DMS153 (cell line): ENCODE measurements at places on chromosomes 6 and 20.

- no peak for DNase-seq
These were observed 49.3 kb upstream of the SRPK1 start for GRCh38 chr6:35970181-35970580.

- no peak for DNase-seq
These were observed 208.2 kb downstream of the THBS2 start for GRCh38 chr6:169045486-169045885.

DNA sequence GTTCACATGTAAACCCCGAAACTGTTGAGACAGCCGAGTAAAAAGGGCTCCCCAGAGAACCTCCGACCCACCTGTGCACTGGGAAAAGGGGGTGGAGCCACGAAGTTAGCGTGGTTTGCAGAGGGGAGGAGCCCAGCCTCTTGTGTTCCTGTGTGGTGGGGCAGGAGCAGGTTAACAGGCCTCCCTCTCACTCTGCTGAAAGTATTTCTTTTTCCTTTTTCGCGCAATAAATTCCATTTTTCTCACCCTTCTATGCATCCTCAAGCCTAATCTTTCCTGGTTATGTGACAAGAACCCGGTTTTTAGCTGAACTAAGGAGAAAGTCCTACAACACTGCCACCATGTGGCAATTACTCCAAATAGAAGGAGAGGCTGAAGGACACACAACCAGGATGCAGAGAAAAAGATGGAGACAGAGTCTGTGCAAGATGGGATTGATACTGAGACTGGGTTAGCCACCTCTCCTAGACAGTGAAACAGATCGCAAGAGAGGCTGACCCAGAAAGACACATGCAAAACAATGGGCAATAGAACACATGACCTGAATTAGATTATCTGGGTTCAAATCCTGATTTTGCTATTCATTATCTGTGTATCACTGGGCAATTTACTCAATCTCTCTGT lies 168.7 kb upstream of the PRSS16 start:
- DNase-seq: peak; percentile 54

- peak; percentile 90 for DNase-seq
These were observed 454.3 kb downstream of the BTBD3 start for GRCh38 chr20:12371990-12372389.

DNA sequence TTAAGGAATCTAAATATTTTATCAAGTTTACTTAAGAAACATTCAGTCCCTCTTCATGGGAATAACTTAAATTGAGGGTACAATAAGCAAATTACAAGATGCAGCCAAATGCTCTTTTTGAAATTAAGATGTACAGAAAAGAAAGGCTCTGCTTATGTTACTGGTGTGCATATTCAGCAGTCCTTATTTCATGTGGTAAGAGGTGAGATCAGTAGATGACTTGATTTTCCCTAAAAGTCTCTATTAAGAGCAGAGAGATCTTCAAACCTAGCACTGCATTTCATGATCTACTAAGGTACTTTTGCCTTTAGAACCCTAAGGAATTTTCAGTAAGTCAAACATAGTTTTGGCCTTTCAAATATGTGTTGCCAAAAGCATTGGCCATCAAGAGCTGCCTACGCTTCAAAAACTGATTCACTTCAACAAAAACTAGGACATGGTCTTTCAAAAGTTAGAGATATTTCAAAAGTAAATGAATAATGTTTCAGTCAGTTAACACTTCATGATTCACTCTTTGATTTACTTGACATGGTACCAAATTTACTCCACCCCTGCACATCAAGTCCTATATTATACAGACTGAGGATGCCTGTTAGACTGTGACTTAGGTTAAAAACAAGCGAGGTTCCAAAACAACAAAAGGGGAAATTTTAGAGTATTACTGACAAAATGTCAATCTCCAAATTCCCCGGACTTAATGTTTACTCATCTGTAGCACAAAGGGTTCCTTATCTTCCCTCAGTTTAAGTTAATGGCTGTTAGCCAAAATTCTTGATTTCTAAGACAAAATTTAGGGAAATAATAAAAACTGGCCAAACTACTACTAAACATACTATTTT lies 19.2 kb downstream of the C6orf62 start:
- DNase-seq: no peak

GRCh38 chr6:49556429-49556837 lies 6.0 kb downstream of the C6orf141 start:
- peak; percentile 89 for DNase-seq

GRCh38 chr20:4153661-4154238 lies 138.4 kb upstream of the RNF24 start:
- DNase-seq: no peak

GRCh38 chr6:167094820-167095637 lies 27.9 kb upstream of the CCR6 start:
- DNase-seq: no peak

GRCh38 chr6:141846639-141847038 lies 286.1 kb upstream of the GJE1 start:
- no peak for DNase-seq

GRCh38 chr6:116564921-116565872 lies 6.1 kb upstream of the RWDD1 start:
- DNase-seq: no peak

DNA sequence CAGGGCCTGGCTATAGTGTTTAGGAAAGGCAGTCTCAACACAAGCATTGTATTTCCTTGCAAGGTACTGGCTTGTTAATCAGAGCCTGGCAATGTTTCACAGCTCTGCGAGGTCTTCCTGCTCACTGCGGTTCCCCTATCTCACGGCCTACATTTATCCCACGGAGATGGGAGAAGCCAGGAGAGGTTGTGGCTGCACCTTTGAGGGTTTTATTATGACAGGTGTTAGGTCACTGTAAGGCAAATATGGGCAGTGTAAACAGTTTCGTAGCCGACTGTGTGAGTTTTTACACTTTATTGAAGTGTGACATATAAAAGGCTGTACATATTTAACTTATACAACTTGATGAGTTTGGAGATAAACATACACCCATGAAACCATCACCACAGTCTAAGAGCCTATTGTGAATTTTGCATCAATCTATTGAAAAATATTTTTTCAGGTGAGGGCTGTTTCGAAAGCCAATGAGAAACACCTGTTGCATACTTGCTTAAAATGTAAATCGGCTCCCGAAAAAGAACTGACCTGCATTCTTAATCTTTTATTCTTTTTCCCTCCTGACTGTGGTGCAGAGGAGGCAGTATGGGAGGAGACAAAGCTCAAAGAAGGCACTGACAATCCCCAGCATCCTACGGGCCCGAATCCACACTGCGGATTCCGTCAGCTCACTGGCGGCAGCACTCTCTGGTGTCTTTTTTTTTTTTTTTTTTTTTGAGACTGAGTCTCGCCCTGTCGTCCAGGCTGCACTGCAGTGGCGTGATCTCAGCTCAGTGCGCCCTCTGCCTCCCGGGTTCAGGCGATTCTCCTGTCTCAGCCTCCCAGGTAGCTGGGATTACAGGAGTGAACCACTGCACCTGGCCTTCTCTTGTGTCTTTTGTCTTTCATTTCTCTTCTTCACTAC lies 7.5 kb upstream of the RBM38 start:
- peak; percentile 60 for DNase-seq

DNA sequence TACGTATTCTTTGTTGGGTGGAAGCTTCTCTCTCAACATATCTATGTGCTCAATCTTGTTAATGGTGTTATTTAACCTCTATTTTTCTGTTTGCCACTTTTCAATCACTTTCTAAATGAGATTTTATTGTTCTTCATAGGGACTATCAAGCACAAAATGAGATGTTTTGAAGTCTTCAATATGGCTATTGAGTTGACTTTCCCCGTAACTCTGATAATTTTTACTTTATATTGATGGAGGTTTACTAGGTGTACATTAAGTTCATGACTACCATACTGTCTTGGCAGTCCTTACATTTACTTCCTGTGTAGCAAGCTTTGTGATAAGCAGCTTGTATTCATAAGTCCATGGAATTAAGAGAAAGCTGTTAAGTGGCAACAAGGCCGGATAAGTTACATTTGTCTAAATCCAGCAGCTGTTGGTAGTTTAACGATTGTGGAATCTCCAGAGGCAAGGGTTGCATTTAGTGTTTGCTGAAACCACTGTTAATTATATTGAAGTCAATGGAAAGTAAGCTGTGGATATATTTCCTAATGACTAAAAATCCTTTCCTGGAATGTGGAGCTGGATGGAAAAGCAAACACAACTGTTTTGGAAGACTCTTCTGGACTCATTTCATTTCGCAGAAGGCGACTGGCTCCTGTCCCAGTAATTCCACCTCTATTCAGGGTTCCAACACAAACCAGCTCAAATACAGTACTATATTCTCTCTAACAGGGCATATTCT lies 57.3 kb upstream of the SMIM29 start:
- no peak for DNase-seq

DNA sequence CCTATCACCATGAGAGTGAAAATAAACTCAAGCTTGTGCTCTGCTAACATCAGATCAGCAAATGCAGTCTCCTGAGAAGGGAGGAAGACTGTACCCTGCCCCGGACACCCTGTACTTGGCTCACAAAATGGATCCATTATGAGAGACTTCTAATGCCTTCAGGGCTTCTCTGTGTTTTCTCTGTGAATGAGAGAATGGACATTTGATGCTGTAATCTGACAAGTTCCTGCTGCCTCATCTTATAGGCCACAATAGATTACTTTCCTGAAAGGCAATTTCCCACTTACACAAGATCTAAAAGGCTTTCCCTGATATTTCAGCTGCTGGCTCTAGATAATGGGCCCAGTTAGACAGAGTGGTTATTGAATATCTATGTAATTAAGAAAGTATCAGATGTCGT lies 117.2 kb downstream of the OTOR start:
- DNase-seq: no peak

DNA sequence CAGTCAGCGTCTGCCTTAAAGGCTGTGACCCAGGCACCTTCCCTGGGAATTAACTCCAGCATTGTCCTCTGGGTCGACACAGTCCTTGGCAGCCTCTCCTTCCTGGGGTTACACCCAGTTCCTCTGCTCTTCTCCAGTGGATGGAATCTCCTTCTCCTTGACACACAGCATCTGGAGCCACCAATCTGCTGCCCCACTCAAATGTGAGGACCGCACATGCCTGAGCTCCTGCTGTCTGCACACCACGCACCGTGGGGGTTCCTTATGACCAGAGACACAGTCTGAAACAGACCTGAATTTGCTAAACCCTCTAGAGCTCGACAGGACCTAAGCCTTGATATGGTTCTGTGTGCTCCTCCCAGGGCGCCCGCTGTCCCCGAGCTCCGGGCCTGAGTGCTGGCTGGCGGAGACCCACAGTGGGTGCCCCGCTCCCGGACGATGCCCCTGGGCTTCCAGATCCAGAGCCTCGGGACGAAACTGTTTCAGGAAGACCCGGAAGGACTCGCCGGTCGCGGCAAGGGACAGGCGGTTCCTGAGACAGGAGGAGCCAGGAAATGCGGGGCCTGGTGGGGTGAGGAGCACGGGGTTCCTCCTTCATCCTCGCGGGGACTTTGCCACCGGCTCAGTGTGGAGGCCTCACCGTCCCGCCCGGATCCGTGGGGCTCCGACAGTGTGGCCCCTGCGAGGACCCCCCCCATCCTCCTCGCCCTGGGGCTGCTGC lies 2.5 kb upstream of the RAET1G start:
- no peak for DNase-seq

GRCh38 chr20:62665153-62665754 lies 23.0 kb downstream of the SLCO4A1 start:
- DNase-seq: no peak

GRCh38 chr6:38567436-38567835 lies 72.3 kb downstream of the BTBD9 start:
- peak; percentile 35 for DNase-seq

DNA sequence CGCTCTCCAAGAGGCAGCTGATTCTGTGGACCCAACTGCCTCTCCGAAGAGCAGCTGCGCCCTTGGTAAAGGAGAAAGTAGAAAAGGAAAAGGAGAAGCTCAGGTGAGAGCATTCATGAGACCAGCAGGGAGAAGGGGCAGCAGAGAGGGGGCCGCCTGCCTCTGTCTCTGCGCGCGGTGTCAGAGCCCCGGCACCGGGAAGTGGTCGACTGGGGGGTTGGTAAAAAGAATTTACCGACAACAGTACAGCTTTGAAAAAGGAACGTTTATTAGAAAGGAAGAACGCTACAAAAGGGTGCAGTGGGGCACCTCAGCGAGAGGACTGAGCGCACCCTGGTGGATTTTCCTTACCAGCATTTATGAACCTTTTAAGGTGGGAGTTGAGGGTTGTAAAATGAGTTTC lies 61.9 kb downstream of the GPR6 start:
- peak; percentile 63 for DNase-seq

- no peak for DNase-seq
These were observed 47.6 kb upstream of the MYL9 start for GRCh38 chr20:36493801-36494114.

DNA sequence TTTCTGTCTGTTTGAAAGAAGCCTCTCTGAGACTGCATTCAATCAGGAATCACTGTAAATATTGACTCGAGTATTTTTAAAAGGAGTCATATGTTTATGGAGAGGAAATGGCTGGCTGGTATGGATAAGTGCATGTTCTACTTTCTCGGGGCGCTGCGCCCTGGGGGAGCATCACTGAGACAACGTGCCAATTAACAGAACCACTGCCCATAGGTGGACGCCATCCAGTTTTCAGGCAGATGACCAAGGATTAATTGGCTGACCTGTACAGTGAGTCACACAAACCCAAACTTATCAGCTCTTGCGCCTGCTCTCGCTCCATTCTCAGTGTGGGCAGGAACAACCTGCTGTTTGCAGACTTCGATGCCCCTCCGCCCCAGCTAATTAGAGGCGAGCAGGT lies 571.2 kb downstream of the QKI start:
- no peak for DNase-seq

- DNase-seq: no peak
These were observed 41.2 kb upstream of the GRIK2 start for GRCh38 chr6:101352316-101352715.

GRCh38 chr6:132391391-132392269 lies 9.6 kb downstream of the MOXD1 start:
- no peak for DNase-seq

DNA sequence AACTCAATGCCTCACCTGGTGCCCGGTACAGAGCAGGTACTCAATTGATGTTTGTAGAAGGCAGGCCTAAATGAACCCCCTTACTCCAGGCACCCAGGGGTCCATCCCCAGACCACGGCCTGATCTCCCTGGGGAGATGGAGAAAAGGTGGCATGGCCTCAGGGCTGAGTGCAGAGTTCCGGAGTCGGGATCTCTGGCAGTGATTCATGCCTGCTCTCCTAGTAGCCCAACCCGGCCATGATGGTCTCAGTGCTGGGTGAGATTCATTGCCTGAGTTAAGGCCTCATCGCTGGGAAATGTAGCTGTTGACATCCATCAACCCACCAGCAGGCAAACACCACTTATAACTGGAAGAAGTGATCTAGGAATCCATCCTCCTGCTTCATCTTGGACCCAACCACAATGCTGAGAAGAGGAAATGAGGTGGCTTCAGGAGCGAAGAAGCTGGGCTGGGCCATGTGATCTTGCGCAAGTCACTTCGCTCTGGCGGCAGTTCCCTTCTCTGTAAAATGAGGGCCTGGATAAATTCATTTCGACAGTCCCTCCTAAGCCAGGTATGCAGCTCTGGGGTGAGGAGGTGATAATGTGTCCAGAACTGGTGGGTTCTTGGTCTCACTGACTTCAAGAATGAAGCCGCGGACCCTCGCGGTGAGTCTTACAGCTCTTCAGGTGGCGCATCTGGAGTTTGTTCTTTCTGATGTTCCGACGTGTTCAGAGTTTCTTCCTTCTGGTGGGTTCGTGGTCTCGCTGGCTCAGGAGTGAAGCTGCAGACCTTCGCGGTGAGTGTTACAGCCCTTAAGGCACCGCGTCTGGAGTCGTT lies 24.7 kb downstream of the ETV7 start:
- DNase-seq: no peak

- no peak for DNase-seq
These were observed 184.4 kb downstream of the CDH26 start for GRCh38 chr20:60142587-60142986.
